NCI-H526 (cell line): ENCODE measurements at places on chromosomes 2 and 18.
A peak's percentile ranks its signal among the peaks of the same experiment; 100 is the strongest.

DNA sequence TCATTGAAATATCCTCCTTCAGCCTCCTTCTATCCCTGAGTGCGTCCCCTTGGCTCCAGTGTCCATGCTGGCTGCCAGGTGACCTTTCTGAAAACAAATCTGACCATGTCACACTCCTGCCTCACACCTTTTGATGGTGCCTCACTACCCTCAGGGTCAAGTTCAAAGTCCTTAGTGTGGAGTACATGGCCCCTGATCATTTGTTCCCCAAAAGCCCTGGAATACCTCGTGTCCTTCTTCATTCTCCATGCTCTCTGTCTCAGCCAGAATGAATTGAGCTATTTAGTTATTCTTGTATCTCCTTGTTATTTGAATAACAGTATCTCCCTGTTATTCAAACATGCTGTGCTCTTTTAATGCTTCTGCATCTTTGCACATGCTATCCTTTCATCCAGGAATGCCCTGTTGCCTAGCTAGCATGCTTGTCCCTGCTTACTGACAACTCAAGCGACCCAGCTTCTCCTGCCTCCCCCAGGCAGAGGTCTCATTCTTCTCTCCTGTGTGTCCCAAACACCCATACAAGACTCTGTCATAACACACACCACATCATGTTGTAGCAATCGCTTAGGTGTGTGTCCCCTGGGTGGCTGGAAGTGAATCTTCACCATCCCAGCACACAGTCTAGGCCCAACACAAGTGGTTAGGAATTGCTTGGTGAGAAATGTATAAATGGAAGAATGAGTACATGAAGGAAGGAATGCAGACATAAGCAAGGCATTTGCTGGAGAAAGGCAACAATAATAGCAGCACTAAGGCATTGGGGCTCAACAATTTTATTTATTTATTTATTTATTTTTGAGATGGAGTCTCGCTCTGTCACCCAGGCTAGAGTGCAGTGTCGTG lies 144.0 kb downstream of the DDX1 start:
- no peak for DNase-seq

GRCh38 chr18:77478646-77479442 lies 229.2 kb downstream of the GALR1 start:
- no peak for DNase-seq

DNA sequence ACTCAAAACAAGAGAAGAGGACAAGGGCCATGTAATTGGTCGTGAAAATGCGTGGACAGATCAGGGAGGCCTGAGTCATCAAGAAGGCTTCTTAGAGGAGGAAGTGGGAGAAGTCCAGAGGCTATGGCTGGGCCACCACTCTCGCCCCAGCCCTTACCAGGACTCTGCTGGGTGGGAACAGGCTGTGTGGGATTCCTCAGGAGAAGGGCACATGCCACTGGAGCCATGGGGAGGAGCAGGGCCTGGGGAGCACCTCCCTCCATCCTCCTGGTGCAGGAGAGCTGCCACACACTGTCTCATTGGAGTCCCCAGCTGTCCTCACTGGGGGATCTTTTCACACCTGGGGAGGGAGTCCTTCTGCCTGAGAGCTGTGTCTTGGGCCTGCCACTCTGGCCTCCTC lies 9.4 kb upstream of the RALB start:
- DNase-seq, result no peak

DNA sequence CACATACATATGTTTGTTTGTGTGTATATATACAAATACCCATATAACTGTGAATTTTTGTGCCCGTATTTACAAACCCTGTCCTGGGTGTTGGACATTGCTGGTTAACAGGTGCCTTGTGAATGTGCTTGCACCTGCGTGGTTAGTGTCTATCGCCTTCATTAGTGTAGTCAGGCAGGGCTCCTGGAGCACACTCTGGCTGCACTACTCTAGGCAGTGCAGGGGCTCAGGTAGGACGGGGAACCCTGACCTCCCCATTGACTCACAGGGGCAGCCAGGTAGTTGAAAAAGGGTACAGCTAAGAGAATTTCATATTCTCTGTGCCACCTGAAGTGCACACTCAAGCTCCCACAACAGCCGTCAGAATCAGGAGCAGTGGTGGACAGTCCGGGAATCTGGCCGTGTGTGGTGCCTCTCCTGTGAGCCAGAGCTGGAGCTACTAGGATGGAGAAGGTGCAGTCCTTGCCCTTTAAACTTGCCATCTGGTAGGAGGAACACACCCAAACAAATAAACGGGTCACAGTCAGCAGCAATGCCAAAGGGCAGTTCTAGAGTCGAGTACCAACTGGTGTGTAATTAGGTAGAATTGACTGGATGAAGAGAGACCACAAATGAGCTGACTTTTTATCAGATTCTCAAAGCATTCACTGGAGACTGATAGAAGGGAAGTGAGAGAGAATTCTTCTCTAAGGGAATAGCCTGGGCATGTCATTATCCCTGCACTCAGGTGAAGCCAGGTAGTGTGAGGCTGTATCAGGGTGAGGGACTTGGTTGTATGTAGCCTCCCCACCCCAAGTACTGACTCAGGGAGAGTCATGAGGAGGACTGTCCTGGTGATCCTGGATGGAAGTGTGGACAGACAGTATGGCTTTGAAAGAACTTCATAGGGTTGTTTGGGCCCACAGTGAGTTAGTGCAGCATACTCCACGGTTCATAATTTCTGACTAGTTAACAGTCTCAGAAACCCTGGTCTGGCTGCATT lies 44.1 kb downstream of the FARP2 start:
- DNase-seq, result no peak

GRCh38 chr2:171345971-171346722 lies 87.6 kb downstream of the METTL8 start:
- DNase-seq, result peak; percentile 81

GRCh38 chr2:164178835-164179465 lies 442.3 kb downstream of the GRB14 start:
- no peak for DNase-seq
